ENCODE measurements at places on chromosomes 6 and 20.

GRCh38 chr20:4544765-4545164 lies 176.9 kb upstream of the PRND start:
- DNase-seq = no peak

DNA sequence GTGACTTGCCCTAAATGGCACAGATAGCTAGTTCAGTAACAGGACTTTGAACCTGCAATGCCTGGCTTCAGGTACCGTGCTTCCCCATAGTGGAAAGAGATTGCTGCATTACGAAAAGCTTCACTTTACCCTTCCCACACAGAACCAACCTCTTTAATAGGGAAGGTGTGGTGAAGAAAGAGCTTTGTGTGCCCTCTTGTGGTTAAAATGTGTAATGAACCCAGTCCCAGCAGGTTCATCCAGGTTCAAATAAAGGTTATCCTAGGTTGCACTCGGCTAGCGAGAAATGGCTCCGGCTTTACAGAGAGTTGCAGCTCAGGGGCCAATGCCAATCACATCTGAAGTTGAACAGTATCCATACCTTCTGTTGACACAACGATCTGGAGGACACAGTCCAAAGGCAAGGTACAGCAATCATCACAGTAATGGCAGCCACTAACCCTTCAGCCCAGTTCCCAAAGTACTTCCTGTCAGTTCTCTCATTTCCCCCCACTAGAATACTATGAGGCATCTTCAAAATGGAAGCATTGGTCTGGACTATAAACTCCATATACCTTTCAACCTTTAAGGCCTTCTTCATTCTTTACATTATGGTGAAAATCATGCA lies 3.0 kb downstream of the DEFB115 start:
- peak; percentile 40 for DNase-seq

DNA sequence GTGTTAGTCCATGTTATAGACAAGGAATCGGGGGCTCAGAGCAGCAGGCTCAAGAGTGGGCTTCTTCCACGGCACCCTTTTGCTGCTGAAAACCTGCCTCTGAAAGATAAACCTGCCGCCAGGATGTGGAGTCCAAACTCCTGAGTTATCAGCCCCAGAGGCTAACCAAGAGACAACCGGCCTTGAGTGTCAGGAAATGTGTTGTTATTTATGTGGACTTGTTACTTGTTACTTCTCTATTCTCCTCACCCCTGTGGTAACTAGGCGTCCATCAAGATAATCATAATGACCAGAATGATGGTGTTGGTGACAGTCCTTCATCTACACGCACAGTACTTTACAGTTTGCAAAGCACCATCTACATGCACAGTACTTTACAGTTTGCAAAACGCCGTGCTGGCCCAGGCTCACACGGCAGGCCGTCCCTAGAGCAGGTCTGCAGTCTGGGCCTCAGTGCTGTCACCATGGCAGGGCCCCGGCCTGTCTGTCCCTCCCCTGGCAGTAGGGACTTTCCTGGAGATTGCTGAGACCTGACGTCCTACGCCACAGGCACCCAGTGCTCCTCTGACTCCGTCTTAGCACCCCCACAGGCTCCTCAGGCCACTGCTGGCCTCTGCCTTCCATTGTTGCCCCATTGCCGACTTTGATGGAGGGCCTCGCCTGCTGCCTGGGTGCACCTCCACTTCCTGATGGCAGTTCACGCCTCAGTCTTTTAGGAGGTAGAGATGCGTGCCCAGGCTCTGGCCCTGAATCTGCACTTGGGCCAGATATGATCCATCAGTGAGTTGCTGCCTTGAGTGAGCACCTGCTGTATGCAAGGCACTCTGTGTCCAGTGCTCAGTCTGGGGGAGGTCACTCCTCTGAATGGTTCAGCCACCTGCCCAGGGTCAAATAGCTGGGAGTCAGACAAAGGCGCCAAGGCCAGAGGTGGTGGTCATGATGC lies 9.1 kb upstream of the BPIFB4 start:
- DNase-seq = no peak

- no peak for DNase-seq
Observed at GRCh38 chr6:51711876-51712275, 375.5 kb downstream of the PKHD1 start.

DNA sequence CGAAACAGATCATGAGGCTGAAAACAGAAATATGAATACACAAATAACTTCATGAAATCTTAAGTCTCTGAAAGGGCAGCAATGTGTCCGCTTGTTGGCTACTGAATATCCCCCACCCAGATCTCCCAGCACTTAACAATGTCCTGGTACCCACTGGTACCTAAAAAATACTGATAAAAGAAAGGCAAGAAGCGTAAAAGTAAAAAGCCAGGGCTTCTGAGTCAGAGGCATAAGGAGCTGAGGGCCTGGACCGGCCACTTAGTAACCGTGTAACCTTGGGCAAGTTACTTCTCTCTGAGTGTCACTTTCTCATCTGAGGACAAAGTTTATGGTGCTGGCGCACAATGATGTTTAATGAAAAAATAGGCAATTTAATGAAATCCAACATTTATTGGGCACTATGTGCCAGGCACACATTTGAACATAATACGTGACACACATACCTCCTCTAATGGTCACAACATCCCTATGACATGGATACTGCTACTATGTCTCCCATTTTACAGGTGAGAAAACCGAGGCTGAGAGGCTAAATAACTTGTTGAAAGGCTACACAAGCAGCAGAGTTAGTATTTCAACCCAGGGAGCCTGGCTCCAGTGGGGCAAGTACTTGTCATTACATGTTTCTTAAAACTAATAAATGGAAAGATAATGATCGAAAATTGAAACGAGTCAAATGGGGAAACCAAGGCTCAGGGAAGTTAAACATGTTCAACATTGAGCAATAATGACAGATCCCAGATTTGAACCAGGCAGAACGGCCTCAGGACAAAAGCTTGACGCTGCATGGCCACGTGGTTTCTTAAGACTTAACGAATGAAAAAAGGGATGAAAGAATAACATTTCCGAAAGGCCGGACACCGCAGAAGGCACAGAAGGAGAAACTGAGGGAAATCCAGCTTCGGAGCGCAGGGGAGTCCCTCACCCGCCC lies 828 bp downstream of the TP53RK start:
- DNase-seq = peak; percentile 30

GRCh38 chr6:157561929-157562810 lies 181.2 kb downstream of the ZDHHC14 start:
- DNase-seq = no peak

GRCh38 chr6:146770965-146771735 lies 172.4 kb downstream of the ADGB start:
- peak; percentile 99 for DNase-seq

GRCh38 chr6:87832025-87832825 lies 130.2 kb upstream of the AKIRIN2 start:
- peak; percentile 83 for DNase-seq

- no peak for DNase-seq
Observed at GRCh38 chr6:109978174-109979032, at the start of gene GPR6. Gene GPR6, plus strand, starts transcription at chr6:109978311. Its CDS starts 802 bp downstream, at chr6:109979113.

DNA sequence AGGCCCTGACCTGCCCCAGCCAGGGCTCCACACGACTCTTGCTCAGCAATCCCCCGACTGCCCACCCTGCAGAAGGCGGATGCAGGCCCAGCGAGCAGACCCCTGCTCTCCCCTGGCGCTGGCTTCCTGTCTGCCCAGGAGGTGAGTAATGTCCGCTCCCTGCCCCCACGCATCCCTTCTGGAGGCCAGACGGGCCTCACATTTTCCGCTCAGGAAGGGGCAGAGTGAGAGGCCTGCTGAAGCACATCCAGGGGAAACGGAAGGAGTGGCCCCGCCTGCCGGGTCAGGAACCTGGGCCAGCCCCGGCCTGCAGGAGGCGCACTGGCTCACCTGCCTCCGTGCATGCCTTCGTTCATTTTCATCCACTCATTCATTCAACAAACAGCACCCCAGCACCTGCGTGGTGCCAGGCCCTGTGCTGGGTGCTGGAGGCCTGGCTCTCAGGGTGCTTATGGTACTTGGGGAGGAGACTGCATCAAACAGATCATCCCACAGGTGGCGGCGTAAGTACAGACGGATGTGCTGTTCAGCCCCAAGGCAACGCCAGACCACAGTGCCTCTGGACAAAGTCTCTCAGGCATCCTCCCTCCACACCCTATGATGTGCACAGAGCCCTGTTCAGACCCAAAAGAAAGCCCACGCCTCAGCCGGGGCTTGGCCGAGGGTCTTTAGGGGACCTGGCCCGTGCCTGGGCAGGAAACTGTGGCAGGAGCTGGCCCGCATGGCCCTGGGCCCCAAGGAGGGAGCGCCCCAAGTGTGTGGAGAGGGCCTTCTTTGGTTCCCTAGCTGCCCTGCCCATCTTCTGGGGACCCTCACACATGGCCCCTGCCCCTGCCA lies 112.1 kb downstream of the ASXL1 start:
- peak; percentile 36 for DNase-seq

- DNase-seq = peak; percentile 61
Observed at GRCh38 chr6:89610149-89610642, 28.4 kb downstream of the LYRM2 start.

GRCh38 chr20:6637160-6637579 lies 130.3 kb upstream of the BMP2 start:
- DNase-seq = no peak

GRCh38 chr6:14619419-14619781 lies 501.8 kb downstream of the CD83 start:
- DNase-seq = no peak

DNA sequence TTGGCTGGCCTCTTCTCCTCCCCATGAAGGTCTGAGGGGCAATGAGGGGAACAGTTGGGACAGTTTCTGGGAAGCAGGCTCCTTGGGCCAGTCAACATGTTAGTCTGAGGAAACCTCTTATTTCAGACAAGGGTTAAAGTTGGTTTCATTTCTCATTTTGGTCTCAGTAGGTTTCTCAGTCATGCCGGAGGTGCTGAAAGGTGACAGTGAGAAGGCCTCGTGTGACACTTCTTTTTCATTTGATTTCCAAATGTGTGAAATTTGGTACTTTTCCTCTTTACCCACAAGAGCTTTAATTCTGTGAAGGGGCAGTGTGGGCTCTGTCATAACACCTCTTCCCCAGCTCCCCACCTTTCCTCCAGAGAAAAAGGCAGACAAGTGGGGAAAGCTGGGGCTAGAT lies 7.5 kb upstream of the GLP1R start:
- no peak for DNase-seq

- no peak for DNase-seq
Observed at GRCh38 chr20:25077610-25078169, 4.3 kb downstream of the VSX1 start.

DNA sequence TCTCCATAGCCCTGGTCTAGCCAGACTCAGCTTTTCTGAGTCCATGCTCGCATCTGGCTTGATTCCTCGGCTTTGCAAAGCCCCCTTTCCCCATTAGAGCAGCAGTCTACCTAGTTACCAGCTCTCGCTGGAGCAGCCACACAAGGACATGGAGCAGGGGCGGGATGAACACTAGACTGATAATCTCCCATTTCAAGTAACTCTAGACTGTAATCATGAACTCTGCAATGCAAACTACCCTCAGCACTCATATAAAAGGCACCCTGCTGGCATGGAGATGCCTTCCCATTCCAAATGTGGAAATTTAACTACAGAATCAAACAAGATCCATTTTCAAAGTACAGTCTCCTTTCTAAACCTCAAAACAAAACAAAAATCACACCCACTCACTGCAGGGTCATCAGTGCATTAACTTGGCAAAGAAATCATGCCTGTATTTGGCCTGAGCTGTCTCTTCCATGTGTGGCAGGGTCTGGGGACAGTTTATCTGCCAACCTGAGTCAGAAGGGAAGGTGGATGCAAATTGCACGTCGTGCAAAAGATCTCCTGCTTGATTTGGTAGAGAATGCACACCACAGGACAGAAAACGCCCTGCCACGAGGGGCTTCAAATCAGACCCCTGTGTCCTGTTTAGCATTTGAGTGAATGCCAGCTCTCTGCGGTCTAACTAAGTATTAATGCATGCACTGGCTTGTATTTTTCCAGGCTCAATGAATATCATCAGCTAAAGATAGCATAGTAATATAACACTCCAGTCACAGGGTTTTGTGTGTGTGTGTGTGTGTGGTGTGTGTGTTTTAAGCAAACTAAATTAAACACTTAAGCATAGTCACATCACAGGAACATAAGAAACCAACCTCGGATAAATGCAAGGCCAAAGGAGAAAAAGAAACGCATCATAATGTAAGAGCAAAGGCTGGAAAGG lies 85.3 kb downstream of the MYLK4 start:
- no peak for DNase-seq

DNA sequence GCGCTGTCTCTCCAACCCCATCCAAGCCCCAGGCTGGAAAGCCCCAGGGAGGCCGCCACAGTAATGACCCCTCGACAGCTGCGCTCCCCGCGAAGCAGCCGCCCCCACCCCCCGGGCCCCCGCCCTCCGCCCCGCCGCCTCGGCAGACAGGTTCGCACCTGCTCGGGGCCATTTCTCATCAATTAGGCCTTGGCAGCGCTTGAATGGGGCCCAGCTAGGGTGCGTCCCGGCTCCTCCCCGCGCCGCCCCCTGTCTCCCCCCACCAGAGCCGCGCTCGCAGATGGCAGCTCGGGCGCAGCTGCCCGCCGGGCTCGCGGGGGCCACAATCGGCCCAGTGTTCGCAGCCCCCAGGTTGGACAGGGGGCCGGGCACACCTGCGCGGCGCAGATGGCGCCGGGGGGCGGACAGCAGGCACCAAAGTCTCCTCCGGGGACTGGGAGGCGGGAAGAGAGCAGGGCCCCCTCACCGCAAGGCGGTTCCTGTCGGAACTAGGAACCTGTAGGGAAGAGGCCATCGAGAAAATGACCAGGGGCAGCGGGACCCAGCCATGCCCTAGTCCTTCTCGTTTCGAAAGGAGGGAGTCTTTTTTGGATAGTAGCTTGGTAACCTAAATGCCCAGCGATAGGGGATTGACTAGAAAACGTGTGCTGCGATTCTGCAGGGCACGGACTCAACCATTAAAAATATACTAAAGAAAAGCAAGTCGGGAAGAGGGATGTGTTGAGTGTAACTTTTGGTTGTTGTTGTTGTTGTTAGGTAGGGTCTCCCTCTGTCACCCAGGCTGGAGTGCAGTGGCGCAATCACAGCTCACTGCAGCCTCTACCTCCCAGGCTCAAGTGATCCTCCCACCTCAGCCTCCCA lies 83.2 kb upstream of the EYA2 start:
- DNase-seq = no peak

DNA sequence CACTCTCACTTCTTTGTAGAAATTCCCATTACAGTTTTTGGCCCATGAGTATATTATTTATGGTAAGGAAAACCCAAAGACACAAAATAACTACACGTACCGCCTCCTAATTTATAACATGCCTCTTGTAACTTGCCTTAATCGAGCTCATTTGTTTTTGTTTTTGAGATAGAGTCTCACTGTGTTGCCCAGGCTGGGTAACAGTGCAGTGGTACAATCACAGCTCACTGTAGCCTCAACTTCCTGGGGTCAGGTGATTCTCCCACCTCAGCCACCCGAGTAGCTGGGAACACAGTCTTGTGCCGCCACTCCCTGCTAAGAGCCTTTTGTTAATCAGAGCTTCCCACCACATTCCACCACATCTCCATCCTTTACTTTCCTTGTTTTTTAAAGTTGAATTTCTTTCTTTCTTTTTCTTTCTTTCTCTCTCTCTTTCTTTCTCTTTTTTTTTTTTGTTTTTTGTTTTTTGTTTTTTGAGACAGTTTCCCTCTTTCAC lies 15.5 kb downstream of the ASIP start:
- no peak for DNase-seq

DNA sequence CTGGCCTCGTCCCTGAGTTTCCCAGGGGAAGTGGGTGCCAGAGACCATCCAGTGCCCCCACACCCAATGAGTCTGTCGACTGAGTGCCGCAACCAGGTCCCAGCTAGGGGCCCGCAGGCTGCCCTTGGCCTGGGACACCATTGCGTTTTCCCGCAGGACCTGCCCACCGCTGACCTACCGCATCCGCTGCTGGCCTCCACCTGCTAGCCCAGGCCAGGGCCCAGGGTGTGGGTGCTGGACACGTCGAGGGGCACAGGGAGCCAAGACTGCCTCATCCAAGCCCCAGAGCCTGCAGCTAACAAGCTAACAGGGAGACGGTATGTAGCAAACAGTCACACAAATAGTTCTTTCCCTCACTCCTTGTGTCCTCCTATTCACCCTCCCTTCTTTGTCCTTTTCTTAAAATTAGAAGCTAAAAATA lies 97.7 kb downstream of the TMEM242 start:
- DNase-seq = no peak
